ENCODE measurements at places on chromosomes 7 and 10. TPM values are rescaled to one million over a fixed set of nuclear protein-coding genes. Genes with fewer than 3 reads are reported as not detected.

DNA sequence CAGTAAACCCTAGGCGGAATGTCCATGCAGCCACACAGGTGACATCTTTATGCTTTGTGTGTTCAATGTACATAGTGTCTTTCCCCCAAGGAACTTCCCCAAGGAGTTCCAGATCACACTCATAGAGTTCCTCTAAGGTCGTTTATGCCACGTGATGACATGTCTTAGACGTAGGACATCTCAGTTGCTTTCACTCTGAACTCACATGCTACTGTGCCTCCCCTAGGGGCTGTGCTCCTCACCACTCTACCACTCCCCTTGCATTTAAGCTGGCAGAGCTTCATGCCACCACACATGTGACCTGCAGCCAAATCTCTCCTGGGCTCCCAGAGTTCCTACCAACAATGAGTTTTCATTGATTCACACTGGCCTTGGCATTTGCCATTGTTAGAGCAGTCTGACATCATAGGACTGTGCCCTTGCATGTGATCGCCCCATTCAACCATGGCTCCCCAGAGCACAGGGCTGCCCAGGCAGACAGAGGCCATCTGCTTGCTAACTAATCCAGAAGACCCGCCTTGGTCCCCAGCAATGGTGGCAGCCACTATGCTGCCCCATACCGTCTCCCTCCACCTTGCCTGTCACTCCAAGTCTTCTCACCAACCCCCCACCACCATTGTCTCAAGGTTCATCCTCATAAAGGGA lies 95.3 kb upstream of the MACROH2A2 start:
- H3K4me1 ChIP-seq, result peaks cover 4% of the 10 kb centered on the region
- H3K4me3 ChIP-seq, result no peak overlapping the region
- H3K36me3 ChIP-seq, result 0 out of 2 replicates have a peak, but pooled peaks cover 2% of the 10 kb centered on the region
- DNase-seq, result no peak
- H3K27me3 ChIP-seq, result no peaks in the 10 kb centered on the region

- no peak overlapping the region for H3K27ac ChIP-seq
- no peaks in the 10 kb centered on the region for H3K27me3 ChIP-seq
- H3K36me3 ChIP-seq, result peaks cover 48% of the 10 kb centered on the region
- no peak overlapping the region for H3K4me3 ChIP-seq
- no peaks in the 10 kb centered on the region for H3K4me1 ChIP-seq
- DNase-seq, result no peak
Measured at GRCh38 chr7:29922921-29923700, 66.5 kb downstream of the SCRN1 start.

GRCh38 chr10:98655492-98655891 lies 208.8 kb upstream of the HPS1 start:
- no peak for DNase-seq
- no peak overlapping the region for H3K4me3 ChIP-seq
- H3K4me1 ChIP-seq, result no peaks in the 10 kb centered on the region
- no peak overlapping the region for H3K27ac ChIP-seq

DNA sequence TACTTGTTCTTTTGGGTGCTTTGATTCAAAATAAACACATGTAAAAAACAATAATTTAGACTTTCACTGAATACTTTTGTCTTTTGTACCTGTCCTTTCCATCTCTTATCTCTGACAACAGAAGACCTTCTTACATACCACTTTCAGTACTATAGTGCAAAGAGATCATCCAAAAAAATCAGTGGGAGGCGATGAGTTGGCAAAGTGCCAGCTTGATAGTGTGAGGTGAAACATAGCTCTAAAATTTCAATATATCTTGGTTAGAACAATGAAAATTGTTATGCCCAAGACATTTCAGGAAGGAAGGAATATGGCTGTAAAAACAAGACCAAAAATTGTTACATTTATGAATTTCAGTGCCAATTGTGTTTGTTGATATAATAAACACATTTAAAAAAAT lies 390.2 kb upstream of the COBL start:
- H3K4me3 ChIP-seq, result no peak overlapping the region
- no peak for DNase-seq
- no peaks in the 10 kb centered on the region for H3K4me1 ChIP-seq

DNA sequence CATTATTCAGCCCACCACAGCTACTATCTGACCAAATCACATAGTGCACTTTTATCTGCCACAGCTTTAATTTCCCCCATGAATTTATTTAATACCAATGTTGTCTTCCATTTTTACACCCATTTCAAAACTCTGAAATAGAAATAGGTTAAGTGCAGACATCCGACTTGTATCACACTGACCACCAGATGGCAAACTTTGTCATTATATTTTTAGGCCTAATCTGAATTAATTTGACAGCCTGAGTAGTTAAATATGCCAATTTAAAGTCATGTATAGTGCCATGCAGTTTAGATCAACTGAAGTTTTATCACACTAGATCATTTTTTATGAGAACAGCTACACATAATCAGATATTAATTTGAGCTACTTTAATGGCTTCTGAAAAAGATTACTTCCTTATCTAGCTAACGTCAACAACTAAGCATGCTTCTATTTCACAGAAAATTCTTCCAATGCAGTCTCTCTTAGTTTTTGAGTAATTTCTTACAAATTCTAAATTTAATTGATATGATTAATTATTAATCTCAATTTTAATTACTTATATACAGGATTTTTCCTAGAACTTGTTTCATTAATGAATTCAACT lies 566.4 kb downstream of the GFRA1 start:
- H3K27me3 ChIP-seq, result no peaks in the 10 kb centered on the region
- no peaks in the 10 kb centered on the region for H3K36me3 ChIP-seq
- H3K27ac ChIP-seq, result no peak overlapping the region
- DNase-seq, result peak; percentile 30
- no peaks in the 10 kb centered on the region for H3K4me1 ChIP-seq

DNA sequence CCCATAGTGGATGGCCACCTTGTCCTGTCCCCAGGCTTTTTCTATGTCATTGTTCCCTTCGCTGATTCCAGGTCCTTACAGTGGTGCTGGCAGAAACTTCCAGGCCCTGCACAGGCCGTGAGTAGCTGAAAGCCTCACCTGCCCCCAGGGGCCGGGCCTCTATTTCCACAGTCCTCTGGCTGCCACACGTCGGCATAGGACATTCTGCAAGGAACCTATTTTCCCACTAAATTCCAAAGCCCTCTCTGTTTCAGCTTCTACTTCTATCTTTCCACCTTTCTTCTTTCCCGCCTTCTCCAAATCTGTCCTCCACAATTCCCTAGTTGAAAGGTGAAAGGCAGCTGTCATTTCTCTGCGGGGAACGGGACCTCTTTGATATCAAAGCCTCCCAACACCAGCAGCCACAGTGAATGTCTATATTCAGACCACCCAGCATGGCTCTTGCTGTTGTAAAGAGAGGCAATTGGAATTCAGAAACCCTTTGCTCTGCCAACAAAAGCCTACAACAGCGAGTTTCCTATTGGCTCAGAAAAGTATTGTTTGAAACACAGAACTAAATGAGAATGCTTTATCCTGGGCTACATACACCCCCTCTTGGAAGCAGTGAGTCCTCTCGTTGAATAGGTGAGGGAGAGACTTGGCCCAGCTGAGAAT lies 607.7 kb downstream of the GALNT17 start:
- DNase-seq, result no peak
- H3K4me3 ChIP-seq, result no peak overlapping the region
- no peak overlapping the region for H3K27ac ChIP-seq
- H3K36me3 ChIP-seq, result no peaks in the 10 kb centered on the region

Gene HOXA3
- total RNA-seq, result 0.90 TPM

Gene SLC18A2
- not detected for total RNA-seq

Gene ZPBP
- total RNA-seq, result not detected

Measured in IMR-90 (cell line).